ENCODE measurements at places on chromosomes 2 and 18.

- DNase-seq = peak; percentile 1
These were observed 2.9 kb upstream of the TLX2 start for GRCh38 chr2:74511104-74511989.

GRCh38 chr2:236971131-236971821 is 114.4 kb upstream of the COPS8 start:
- DNase-seq = no peak

GRCh38 chr2:67684991-67685390 is 287.9 kb downstream of the ETAA1 start:
- DNase-seq = no peak

GRCh38 chr2:145644820-145645302 is 1124.9 kb upstream of the ZEB2 start:
- no peak for DNase-seq

DNA sequence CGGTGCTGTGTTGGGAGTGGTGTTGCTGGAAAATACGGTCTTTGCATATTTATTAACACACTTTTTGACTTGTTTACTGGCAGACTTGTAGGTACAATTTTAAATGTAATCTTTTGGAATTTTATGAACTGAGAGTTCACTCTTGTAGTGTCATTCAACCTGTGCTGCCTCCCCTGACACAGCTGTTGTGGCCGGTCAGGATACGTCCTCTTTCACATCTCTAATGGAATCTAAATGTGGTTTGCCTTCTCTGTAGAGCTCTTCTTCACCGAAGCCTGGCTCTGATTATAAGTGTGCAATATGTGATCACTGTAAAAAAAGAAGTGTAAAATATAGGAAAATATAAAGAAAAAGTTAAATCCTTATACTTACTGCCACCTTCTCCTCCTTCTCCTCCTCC is 94.7 kb downstream of the MAP4K4 start:
- DNase-seq = no peak

All from NCI-H446 treated with DMSO at 0.1 percent for 48 hours (cell line).